Stimulated activated CD4-positive, alpha-beta T cell treated with anti-CD3 and anti-CD28 coated beads, Interleukin-1b, Interleukin-23, amount 100 ng/mL, for 1 hour (primary cell): ENCODE measurements at places on chromosomes 5 and 9.

- no peak for DNase-seq
Observed at GRCh38 chr9:115665519-115665918, 488.1 kb upstream of the PAPPA start.

GRCh38 chr5:180684623-180685161 is 35.3 kb upstream of the FLT4 start:
- no peak for DNase-seq

DNA sequence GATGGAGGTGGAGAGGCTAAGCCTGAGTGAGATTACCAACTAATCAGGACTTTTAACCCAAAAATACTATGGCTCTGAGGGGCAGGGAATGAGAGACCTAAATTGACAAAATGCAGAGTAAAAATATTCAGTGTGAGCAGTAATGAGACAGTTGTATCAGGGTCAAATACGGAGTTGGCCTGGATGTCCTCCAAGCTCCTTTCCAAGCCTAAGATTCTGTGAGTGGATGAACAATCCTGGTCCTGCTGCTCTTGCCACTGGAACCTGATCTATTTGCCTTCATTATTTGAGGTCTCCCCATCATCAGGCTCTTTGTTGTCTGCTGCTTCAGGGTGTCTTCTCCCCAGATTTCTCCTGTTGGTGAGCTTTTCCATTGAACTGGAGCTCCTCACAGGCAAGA is 1.1 kb downstream of the PDCD1LG2 start:
- no peak for DNase-seq

DNA sequence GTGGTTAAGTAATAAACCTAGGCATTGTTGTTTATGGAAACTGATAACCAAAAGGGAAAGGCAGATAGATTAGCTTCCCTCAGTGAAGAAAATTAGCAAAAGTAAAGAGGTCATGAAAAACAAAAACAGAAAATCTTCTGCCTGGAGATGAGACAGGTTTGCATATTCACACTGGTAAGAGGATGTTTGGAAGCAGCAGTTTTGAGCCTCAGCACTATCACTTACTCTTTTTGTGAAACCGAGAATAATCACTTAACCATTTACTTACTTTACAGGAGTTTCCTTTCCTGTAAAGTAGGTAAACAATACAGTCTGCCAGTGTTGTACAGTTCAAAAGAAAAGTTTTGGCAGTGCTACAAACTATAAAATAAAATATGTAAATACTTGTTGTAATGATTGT is 35.5 kb upstream of the EMB start:
- no peak for DNase-seq

- no peak for DNase-seq
Observed at GRCh38 chr5:11719888-11720481, 184.3 kb downstream of the CTNND2 start.

GRCh38 chr5:158807946-158808345 is 291.8 kb downstream of the EBF1 start:
- no peak for DNase-seq

DNA sequence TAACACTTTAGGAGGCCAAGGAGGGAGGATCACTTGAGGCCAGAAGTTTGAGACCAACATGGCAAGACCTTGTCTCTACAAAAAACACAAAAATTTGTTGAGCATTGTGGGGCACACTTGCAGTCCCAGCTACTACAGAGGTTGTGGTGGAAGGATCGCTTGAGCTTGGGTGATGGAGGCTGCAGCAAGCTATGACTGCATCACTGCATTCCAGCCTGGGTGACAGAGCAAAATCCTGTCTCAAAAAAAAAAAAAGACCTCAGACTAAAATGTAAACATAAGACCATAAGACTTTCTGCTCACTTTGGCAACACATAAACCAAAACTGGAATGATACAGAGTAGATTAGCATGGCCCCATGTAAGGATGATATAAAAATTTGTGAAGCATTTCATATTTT is 24.6 kb upstream of the NANS start:
- DNase-seq = no peak

DNA sequence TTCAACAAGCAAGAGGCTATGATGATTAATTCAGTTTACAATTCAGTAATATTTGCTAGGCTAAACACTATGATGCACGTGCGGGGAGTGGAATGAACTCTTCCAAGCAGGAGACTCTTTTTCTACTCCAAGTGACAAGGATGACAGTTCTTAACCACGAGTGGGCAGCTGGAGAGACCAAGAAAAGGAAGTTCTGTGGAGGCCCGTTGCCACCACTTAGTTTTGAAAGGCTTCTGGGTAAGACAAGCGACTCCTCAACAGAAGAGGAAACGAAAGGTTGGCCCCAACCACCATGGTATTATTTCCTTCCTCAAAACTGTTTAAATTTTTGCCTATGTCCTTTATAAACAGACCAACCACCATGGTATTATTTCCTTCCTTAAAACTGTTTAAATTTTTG is 2.8 kb downstream of the DCAF12 start:
- no peak for DNase-seq

DNA sequence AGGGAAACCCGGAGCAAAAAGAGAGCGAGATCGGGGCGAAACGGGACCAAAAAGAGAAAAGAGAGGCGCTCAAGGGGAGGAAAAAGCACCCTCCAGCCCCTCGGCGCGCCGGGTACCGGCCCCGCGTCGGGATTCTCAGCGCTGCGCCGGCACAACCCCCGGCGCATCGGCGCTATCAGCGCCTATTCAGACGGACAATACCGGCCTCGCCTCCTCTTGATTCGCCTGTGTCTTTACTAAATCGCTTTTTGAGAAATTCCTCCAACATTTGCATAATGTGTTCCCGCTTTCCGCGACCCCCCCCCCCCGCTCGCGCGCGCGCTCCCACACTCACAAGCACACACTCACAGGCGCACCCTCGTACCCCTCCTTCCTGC is 578 bp downstream of the LHX6 start:
- DNase-seq = no peak

- DNase-seq = no peak
Observed at GRCh38 chr9:111481885-111482636, 2.1 kb downstream of the ECPAS start.
